ENCODE measurements at places on chromosomes 2 and 18. TPM values are rescaled to one million over a fixed set of nuclear protein-coding genes. Genes with fewer than 3 reads are reported as not detected.

Gene GPR39
- 6.4 TPM for total RNA-seq

Gene GCG
- total RNA-seq, result not detected

Gene FMNL2
- 58.0 TPM for total RNA-seq

Gene POTEJ
- total RNA-seq, result not detected

Gene CHRNG
- total RNA-seq, result not detected

Gene UGT1A3
- total RNA-seq, result not detected

Gene CDK15
- total RNA-seq, result 1.5 TPM

Gene PROM2
- 0.20 TPM for total RNA-seq

Gene PAIP2B
- total RNA-seq, result 0.65 TPM

Gene OTX1
- not detected for total RNA-seq

Gene ARHGAP25
- total RNA-seq, result 0.10 TPM

Gene LYPD6
- total RNA-seq, result 0.07 TPM

Gene CENPA
- 2.7 TPM for total RNA-seq

Gene SLC5A7
- total RNA-seq, result not detected

Gene GALNT5
- 146 TPM for total RNA-seq

Gene AQP12B
- not detected for total RNA-seq

Gene PLEK
- 0.07 TPM for total RNA-seq

Gene NOSTRIN
- not detected for total RNA-seq

Gene ZCCHC2
- 12.3 TPM for total RNA-seq

Gene SERPINB2
- 14.4 TPM for total RNA-seq

Gene EN1
- 0.91 TPM for total RNA-seq

Gene PJVK
- total RNA-seq, result 2.5 TPM

Gene GPAT2
- total RNA-seq, result 32.3 TPM

Data from smooth muscle cell of the pulmonary artery (primary cell).